ENCODE measurements at places on chromosomes 4 and X.
A peak's percentile ranks its signal among the peaks of the same experiment; 100 is the strongest.

GRCh38 chr4:41146196-41146595, 68.1 kb downstream of the APBB2 start:
- no peak for DNase-seq

DNA sequence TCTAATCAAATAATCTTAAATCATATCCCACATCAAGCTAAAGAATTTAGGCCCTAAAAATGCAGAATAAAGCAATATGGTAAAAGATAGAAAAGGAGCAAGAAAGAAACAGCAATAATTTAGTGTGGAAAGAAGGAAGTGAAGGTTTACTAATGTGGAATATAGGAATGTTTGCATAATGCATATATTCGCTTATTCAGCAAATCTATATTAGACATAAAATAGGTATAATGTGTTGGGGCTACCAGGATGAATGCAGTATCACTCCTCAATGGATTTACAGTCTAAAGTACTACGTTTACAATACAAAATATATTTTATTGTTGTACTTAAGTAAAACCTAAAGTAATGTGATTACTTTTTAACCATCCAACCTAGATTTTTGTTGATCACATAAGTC, 4.7 kb downstream of the CENPE start:
- no peak for DNase-seq

- peak; percentile 62 for DNase-seq
Observed at GRCh38 chrX:107731831-107732502, 43.6 kb downstream of the TSC22D3 start.

- no peak for DNase-seq
Observed at GRCh38 chrX:134542485-134542884, 82.5 kb downstream of the HPRT1 start.

DNA sequence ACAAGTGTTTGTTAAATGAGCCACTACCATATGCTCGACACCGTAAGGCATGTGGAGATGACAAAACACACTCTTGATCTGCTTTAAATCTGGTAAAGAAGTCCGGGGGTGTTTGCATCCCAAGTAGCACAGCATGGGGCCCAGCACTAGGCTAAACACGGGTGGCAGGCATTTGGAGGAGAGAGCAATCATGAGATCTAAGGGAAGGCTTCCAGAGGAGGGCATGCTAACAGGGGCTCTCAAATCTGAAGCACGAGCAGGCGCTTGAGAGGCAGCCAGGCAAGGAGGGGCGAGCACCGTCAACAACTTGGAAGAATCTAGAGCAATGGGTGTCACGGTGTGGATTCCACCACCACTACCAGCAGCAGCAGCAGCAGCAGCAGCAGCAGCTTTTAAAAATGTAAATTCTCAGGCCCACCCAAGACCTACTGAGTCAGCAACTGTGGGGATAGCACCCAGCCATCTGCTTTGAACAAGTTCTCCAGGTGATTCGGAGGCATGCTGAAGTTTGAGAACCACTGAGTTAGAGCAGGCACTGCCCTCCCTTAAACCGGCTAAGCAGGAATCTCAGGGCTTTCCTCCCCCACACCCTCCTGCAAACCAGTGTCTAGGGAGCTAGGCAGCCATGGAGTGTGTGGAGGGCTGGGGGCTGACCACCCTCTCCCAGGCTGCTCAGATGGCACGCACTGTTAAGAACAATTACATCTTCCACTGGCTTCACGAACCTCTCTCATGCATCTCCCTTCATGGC, 70.2 kb upstream of the MAP3K15 start:
- DNase-seq: no peak

- DNase-seq: peak; percentile 42
Observed at GRCh38 chr4:184283659-184284335, 66.1 kb upstream of the ENPP6 start.

DNA sequence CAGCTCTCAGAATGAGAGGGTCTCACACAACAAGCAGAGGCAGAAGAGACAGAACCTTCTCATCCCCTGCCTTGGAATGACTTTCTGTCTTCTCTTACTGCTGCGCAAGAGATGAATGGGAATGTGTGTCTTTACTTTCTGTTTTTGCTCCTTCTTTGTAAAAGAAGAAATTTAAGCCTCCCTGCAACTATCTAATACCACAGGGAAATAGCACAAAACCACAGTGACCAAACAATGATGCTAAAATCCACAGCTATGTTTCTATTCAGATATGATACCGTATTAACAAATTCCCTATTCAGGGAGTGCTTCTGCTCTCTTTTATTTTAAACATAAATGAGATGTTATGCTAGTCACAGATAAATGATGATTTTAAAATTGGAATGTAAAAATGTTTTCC, 173.8 kb upstream of the RAI2 start:
- no peak for DNase-seq

DNA sequence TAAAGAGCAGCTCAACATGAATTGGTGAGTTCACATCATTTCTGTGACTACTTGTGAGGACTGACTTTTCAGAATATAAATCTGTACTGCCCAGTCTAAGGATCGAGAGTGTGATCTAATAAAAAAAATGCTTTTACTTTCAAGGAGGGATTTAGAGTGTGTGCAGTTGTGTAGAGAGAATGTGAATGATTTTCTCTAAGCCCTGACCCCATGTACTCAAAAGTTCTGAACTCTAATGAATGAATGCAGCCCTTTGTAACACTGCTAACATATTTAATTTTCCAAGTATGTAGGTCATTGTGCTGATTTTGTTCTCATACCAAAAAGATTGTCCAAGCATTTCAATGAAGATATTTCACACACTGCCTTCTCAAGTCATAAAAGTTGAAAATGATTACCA, 92.5 kb upstream of the STOX2 start:
- no peak for DNase-seq

DNA sequence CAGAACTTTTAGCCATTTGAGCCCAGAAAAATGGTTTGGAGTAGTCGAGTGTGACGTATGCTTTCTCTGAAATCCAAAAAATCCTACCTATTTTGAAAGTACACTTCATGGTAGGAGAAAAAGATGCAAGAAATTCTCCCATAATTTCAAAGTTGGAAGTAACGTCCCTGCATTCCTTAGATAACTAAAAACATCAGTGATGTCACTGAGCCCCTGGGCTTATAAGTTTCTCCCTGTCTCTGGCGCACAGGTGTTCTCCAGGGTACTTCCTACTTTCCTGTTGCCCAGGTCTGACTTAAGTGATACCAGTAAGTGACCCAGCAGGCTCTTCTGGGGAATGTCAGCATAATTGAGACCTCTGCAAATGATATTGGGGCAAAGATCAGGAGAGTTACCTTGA, 90.5 kb upstream of the WDR1 start:
- no peak for DNase-seq

DNA sequence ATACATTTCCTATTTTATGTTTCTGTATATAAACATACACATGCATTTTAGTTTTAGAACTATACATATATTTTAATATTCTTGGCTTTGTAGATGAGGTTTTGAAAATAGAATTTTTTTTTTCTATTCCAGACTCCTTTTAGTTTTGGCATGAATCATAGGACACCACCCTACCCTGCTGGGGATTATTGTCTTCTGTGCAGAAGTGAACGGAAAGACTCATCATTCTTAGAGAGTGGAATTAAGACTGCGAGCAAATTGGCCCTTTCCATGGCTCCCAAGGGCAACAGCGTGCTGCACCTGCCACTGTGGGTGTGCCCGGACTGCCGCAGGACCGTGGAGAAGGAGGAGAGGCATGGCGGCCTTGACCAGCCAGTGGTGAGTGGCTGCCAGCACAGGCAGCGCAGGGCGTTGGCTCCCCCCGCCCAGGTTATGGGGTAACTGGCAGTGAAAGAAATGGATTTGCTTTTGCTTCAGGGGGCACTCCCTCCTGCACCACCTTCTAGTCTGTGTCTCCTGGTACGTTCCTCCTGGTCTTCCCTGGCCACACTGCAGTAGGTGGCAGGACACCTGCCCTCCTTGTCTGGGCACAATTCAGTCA, 59.6 kb downstream of the FAM193A start:
- no peak for DNase-seq

DNA sequence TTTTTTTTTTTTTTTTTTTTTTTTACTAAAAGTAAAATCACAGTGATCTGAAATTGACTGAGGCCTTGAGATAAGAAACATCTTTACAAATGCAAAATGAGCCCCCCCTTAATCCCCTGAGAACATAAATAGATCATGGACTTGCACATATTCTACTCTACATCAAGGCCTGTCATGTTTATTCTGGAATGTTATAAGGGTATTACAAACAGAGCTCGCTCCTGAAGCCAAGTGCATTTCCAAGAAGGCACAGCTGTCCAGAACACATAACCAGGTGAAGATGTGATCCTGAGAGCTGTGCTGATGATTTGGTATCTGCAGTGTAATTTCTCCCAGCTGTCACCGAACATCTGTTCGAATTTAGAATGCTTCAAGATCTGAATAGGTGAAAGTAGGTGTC, 384.5 kb downstream of the GPAT3 start:
- DNase-seq: no peak

DNA sequence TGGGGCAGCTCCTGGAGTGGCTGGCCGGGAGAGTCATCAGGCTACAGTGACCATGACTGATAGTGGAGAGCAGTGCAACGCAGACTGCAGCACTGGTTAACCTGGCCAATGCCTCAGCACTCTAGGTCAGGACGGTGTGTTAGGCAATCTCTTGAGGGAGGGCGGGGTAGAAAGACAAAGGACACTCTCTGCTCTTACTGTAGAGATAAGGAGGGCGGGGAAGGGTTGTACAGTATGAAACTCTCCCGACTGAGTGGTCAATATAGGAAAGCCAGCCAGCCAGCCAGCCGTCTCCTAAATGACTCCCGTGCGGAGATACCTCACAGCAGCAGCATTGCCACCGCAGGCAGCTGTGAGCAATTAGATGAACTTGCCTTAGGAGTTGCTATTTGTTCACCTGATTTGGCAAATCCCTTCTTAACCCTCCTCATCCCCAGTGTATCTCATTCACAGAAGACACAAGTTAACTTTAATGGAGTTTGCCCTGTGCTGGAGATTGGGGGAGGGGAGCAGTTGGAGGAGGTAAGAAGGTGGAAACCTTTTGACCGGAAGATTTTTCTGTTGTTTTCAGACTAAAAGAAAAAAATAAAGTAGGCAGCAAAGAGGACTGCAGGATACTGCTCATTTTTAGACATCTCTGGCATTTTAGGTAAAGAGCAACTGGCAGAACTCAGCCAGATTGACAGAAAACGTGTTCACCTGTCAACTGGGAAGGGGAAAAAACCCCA, 330.5 kb downstream of the HNRNPD start:
- DNase-seq: no peak

Data from hippocampal formation (tissue), 2 donors.